Posterior vena cava (tissue), 2 donors: ENCODE measurements at places on chromosomes 4 and X.

DNA sequence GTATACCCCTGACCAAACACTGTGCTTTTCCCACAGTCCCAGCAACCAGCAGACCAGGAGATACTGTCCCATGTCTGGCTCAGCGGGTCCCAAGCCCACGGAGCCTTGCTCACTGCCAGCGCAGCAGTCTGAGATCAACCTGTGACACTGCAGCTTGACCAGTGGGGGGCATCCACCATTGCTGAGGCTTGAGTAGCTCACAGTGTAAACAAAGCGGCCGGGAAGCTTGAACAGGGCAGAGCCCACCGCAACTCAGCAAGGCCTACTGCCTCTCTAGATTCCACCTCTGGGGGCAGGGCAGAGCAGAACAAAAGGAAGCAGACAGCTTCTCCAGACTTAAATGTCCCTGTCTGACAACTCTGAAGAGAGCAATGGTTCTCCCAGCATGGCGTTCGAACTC lies 58.1 kb downstream of the SLC10A6 start:
- no peak for DNase-seq

DNA sequence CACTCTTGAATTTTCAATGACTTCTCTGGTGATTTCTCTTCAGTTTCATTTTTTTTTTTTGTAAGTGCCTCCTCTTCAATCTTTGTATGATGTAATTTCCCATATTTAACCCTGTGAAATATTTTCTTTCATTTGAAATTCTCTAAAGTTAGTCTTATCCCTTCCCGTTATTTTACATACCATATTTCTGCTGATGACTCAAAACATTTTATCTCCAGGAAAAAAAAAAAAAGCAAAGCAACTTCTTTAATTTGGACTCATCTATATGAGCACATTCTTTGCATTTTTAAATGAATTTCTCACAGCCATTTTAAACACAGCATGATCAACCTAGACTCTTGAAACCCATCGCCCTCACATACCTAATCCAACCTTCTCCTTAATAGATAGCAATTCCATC lies 1831.4 kb downstream of the ARAP2 start:
- DNase-seq: no peak

DNA sequence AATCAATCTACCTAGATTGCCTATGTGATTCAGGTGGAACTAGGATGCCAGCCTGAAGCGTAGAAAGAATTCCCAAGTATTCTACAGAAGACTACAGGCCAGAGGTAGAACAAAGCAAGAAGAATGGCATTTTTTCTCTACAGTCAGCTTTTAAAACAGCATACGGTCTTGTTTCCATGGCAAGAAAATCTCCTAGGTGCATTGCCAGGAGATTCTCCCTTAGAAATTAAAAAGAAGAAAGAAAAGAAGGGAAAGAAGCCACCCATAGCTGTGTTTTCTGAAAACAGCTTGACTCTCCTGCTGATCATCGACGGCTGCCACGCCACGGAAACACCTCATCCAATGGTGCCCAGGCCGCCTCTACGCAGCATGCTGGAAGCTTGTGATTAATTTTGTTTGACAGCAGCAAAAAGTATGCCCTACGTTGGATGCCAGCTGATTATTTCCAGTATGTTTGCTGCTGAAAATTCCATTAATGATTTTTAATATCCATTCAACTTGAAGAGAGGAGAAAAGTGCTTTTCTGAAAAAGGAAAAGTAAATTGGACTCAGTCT lies 24.1 kb downstream of the ANK2 start:
- DNase-seq: no peak

- DNase-seq: no peak
Measured at GRCh38 chr4:5845035-5845905, 47.6 kb downstream of the CRMP1 start.

- no peak for DNase-seq
Measured at GRCh38 chr4:147361726-147362125, 119.2 kb upstream of the EDNRA start.

DNA sequence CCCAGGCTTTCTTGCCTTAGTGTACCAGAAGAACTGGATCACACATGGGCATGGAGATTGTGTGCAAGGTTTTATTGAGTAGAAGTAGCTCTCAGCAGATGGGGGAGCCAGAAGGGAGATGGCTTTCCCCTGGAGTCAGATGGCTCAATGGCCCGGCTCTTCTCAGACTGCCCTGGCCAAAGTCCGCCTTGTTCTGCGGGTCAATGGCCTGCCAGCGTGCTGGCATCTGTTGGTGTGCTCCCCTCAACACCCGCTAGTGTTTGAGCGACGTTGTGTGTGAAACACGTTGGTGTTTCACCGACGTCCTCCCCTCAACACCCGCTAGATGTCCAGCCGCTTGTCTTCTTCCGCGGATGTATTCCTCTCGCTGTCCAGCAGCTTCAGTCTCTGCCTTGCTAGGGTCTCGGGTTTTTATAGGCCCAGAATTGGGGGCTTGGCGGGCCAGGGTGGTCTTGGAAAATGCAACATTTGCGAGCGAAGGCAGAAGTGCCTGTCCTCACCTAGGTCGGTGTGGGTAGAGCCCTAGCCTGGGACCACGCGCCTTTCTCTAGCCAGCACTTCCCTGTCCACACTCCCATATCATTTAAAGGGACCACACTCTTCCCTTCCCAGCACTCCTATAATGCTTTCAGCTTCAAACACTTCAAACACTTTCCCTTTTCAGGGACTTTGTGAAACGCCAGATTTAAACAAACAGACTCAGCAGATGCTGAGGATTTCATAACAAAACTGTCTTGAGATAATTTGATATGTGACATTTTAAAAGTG lies 21.1 kb upstream of the PRKG2 start:
- DNase-seq: no peak

DNA sequence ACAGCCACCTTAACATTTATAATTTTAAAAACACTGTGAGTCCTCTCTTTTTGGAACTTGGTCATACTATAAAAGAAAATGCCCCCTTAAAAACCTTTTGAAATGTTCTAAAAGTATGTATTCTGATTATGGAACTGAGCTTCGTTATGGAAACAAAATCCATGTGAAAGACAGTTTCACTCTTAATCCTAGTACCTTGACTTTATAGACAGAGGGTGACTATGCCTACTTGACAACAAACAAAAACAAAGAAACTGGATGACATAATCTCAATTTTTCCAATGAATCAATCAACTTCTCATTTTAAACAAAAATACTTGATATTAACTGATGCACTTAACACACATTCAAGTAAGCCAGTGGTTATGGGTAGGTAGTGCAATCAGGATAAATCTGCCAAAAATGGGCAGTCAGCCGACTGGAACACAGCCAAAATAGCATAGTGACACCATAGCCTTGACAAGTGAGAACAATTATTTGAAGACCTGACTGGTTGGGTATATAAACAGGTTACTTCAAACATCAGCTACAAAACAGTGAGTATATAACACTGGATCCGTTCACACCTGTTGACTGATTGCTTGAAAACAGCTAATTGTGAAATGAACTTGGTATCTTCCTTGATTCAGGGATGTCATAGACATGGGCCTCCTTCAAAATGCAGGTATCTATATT lies 265.5 kb downstream of the PPP3CA start:
- DNase-seq: no peak

DNA sequence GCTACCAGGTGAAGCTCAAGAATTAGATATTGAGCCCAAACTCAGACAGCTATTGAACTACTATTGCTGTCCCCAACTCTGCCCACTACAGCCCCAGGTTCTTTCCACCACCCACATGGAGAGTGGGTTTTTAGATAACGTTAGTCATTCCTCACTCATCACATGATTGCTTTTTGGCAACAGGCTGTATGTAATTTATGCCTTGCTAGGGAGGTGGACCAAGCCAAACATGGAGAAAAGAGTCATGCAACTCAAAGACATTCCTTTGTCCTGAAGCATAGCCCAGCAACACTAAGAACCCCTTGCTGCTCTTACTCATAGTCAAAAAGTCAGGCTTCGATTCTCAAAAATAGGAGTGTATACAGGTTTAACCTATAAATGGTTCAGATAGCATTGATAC lies 275.9 kb upstream of the VCX3A start:
- DNase-seq: no peak

DNA sequence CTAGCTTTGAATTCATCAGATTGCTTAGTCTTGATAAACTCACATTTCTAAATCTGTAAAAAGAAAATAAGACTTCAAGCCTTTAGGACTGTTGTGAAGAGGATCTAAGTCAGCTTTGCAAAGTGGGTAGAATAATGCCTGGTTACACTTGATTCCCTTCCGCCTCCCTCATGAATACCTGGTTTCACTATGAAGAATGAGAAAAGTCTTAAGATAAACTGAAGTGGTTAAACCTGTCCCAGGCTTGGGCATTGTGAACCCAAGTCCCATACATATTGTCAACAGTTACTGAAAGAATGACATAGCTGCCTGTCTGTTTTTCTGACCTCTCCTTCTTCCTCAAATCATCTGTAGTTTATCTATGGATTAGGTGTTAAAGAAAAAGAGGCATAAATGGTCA lies 16.7 kb upstream of the GBA3 start:
- no peak for DNase-seq

DNA sequence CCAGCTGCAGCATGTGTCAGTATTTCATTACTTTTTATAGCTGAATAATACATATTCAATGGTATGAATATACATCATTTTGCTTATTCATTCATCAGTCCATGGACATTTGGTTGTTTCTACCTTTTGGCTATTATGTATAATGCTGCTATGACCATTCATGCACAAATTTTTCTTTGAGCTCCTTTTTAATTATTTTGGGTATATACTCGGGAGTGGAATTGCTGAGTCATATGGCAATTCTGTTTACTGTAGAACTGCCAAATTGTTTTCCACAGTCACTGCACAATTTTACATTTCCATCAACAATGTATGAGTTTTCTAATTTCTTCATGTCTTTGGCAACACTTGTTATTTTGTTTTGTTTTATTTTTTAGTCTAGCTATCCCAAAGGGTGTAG lies 405.9 kb upstream of the PITX2 start:
- DNase-seq: no peak

DNA sequence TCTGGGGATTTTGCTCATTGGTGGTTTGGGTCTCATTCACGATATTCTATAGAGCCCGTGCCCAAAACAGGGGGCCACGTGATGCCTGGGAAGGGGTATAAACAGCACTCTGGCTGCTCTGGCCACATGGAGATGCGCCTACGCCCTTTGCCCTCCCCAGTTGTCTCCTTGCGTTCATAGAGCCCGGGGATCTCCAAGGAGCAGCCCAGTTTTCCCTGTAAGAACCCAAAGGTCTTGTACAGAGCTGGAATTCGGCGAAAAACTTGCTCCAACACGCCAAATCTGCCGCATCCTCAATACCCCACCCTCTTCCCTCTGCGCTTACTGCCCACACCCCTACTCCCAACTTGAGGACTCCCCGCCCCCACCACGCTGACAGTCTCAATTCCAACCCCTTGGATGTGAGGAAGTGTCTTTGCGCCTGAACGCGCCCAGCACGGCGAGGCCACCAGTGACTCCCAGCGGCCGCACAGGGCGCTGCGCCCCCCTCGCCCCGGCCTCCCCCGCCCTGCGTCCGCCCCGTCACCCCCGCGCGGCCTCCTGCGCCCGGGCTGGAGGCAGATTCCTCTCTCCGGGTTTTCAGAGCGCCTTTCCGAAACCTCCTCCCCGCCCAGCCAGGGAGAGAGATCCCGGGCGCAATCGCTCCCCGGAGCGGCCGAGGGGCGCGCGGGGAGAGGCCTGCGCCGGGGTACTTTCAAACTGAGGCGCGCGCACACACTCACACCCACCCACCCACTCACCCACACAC lies at the start of gene NHS:
Gene NHS (plus strand): TSS at position 582 of the 748 bp plus-strand sequence. CDS start 558 bp downstream, outside the sequence.
- peak; percentile 89 for DNase-seq

DNA sequence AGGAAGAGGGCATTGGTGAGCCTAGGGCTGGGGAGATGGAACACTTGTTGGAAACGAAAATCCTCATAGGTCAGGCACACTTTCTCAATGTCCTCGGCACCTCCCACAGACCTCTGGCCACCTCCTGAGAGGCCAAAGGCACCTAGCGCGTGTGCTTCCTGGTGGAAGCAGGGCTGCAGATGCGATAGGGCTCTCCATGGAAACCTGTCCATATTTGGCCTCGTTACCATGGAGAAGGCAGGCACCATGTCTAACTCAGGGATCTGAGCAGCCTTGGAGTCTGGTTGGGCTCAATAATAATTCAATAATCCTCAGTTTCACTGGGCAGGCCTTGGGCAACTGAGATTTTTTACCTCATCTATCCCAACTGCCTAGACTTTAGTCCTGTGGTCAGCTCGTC lies 58.3 kb downstream of the RAI2 start:
- no peak for DNase-seq

DNA sequence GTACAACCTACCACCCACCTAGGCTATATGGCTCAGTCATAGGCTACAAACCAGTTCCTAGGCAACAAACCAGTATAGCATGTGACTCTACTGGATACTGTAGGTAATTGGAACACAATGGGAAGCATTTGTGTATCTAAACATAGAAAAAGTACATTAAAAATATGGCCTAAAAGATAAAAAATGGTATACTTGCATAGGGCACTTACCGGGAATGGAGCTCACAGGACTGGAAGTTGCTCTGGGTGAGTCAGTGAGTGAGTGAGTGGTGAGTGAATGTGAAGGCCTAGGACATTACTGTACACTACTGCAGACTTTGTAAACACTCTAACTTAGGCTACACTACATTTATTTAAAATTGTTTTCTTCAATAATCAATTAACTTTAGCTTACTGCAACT lies 139.2 kb upstream of the RBPJ start:
- DNase-seq: no peak

GRCh38 chr4:3527101-3527913 lies 4.9 kb downstream of the LRPAP1 start:
- peak; percentile 48 for DNase-seq

DNA sequence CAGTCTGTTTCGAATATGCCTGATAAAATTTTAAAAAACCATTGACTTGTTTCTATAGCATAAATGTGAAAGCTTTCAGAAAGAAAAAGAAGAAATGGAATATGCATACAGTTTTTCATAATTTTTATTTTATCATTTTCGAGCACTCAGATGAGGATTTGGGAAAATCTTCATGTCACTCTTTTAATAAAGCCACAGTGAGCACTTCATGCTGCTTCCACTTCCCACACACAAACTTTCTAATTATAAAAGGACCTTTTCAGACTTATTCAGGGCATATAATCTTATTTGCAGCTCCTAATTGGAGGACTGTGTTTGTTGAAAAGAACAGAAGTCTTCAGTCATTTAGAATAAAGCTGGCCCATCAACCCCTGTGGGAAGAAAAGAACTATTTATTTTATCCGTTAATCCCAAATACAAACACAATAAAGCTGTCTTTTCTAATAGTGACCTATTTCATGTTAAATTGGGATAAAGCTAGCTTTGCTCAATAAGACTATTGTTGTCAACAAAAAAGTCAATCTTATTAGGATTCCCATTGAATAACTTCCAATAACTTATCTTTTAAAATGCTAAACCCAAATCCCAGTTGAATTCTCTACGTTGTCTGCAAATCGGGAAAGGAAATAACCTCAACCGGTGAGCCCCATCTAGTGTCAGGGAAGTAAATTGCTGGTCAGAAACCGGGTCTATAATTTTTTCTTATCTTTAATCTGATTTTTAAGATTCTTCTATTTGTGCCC lies 211.5 kb downstream of the PDGFRA start:
- DNase-seq: no peak

- no peak for DNase-seq
Measured at GRCh38 chr4:11973270-11973669, 544.6 kb upstream of the HS3ST1 start.

- no peak for DNase-seq
Measured at GRCh38 chr4:153223930-153224329, 19.7 kb downstream of the TRIM2 start.

GRCh38 chrX:68978255-68978654 lies 149.4 kb downstream of the EFNB1 start:
- no peak for DNase-seq
